ENCODE measurements at places on chromosomes 6 and 20.

DNA sequence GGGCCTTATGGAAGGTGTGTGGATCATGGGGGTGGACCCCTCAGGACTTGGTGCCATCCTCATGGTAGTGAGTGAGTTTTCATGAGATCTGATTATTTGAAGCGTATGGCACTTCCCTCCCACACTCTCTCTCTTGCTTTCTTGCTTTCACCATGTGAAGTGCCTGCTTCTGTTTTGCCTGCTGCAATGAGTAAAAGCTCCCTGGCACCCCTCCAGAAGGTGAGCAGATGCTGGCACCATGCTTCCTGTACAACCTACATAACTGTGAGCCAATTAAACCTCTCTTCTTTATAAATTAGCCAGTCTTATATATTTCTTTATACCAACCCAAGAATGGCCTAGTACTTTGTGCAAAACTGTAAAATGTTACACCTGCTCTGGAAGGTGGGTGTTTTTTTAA lies 396.8 kb upstream of the HS3ST5 start:
- no peak for DNase-seq

DNA sequence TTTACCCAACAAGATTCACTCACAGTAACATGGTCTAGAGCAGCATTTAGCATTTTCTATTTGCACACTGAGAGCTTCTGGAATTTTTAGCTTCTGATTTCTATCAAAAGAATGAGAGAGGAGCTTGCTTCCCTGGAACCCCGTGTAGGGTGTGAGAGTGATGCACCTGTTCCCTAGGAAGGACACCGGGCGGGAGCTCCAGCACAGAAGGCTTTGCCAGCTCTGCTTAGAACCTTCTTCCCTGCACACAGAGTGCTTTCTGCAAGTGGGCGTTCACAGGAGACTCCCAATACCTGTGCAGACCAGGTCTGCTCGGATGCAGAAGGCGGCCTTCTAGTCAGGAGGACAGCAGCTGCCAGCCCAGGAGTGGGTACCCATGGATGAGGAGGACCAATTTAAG lies 217.3 kb downstream of the TBXT start:
- no peak for DNase-seq

DNA sequence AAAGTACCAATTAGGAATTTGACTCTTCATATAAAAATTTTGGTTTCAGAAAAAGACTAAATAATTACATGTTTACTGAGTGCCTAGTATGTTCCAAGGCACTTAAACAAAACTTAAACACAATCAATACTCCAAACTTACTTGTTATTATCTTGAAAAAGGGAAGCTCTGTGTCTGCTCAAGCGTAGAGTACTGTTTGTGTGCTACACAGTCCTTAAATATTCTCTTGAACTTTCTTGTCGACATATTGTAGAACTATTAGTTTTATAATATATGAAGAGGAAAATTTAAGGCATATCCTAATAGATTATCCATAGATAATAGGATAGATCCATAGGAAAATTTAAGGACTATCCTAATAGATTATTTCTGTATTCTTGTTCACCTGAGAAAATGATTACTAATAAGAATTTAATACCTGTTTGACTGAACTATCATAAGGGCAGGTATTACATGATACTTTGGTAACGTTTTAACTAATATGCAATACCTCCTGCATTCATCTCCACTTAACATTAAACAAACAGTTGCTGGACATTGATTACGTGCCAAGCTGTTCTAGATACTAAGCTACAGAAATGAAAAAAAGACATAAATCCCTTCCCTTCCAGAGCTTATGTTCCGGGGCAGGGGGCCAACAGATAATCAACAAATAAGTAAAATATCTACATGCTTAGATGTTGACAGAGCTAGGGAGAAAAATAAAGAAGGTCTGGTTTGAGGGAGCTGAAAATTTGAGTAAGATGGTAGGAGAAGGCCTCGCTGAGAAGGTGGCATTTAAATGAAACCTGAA lies 115.2 kb upstream of the BCLAF1 start:
- no peak for DNase-seq

DNA sequence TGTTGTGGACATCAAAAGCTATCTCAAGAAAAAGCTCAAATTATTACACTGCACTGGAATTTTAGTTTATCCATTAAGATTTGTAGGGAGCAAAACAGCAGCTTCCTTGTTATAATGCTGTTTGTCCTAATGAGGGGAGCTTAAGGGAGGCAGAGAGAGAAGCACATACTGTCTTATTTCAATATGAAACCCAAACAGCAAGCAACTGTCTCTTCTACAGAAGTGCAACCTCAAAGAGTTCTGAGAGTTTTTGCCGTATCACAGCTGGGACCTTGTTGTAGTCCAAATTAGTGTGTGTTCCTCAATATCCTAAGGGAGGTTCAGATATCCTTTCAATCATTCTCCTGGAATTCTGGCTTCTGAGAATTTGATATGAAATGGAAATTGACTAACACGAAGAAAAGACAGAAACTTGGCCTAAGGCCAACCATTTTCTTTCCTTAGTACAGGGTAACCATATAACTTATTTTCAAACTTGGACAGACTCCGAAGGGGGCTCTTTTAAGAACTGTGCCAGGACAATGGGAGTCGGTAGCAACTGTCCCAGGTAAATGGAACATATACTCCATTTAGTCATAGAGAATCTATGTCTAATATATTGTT lies 149.3 kb upstream of the CCN2 start:
- DNase-seq = no peak

- no peak for DNase-seq
Measured at GRCh38 chr20:4782378-4782772, 60.7 kb downstream of the PRND start.

- DNase-seq = no peak
Measured at GRCh38 chr6:25250878-25251277, 28.3 kb upstream of the CARMIL1 start.

DNA sequence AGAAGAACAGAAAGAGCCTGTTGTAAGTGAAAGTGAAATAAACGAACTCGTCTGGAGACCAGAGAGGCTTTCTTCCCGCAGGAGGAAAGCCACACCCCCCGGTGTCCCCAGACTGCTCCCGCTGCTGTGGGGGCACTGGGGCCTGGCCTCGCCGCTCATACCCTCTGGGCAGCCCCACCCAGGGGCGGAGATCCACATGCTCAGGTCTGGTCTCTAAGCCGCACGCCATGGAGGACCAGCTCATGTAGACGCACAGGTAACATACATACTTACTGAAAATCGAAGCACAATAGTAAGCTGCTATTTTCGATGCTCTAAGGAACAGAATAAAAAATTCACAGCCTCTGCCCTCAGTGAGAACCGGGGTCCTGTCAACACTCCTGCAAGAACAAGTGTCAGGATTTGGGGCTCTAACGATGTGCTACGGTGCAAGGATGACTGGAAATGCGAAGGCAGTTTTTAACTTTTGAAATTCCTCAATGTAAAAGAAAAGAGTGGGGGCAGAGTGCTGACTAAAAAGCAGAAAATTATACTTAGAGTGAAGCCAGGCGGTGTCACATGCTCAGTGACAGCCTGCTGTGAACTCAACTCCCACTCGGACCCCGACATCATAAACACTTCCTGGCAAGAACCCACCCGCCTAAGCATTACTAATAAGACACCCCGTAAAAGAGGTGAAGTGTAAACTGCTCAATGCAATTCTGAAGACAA lies 110.5 kb downstream of the IRF4 start:
- no peak for DNase-seq

DNA sequence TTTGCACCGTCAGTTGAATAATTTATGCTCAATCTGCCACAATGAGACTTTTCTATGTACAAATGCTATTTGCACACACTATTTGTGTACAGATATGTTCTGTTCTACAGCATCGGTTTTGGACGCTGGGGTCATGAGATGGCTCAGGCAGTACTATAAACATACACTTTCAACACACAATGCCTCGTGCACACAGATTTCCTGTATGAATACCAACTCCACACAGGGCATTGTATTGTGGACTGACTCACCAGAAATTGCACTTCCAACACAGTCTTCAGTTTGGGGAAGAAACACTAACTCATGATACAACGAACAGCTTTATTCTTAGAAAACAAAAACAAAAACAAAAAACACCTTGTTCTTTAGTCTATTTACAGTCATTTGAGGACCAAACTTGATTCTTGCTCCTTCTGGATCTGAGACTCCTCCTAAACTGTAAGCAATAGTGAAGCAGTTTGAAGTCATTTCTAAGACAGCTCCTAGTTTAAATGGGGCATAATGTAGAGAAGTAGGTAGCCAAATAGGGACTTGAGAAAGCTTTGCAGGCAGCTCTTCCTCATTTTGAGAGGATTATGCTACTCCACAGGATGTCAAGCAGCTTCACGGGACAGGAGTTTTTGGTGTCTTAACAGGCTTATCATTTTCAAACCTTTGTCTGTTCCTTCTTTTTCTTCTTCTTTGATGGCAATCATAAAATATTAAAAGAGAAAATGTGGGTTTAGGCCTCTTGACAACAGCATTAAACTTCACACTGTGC lies 33.7 kb downstream of the GJA10 start:
- DNase-seq = no peak

GRCh38 chr6:18186540-18187250 lies 31.5 kb downstream of the KDM1B start:
- no peak for DNase-seq

DNA sequence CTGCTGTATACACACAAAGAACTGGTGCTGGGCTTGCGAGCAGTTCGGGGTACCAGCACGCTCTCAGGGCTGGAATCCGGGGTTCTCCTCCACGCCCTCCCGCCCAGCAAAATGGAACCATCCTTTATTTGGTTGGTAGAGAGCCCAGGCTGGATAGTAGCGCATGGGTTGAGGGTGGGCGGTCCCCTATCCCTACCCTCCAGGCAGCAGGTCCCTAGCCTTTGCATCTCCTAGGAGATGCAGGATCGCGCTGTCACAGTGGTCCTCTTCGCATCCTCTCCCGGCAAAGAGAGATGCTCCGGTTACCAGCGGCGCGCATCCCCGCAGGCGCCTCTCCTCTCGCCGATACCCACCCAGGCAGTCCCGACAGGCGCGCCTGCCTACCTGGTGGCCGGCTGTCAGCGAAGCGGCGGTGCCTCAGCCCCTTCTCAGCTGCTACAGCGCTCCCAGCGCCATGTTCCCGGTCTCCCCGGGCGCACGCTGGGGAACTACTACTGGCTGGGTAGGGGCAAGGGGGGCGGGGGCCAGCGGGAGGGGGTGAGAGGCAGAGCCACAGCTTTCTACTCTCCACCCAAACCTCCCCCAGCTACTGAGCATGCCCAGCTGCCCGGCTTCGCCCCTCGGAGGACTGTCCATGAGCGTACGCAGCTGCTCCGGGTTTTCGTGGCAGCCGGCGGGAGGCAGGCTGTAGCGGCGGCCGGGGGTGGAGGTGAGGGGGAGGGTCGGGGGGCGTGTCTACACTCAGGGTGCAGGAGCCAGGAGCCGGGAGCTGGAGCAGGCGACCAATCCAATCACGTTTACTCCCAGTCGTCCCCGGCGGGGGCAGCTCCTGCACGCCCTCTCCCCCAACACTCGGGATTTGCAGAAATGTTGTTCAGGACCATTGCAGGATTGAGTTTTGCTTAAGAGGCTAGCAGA lies at the start of gene PAK5:
PAK5 (minus strand) TSS at position 699 of the 918 bp plus-strand sequence. CDS start 194,748 bp downstream, outside the sequence.
- DNase-seq = peak; percentile 78

DNA sequence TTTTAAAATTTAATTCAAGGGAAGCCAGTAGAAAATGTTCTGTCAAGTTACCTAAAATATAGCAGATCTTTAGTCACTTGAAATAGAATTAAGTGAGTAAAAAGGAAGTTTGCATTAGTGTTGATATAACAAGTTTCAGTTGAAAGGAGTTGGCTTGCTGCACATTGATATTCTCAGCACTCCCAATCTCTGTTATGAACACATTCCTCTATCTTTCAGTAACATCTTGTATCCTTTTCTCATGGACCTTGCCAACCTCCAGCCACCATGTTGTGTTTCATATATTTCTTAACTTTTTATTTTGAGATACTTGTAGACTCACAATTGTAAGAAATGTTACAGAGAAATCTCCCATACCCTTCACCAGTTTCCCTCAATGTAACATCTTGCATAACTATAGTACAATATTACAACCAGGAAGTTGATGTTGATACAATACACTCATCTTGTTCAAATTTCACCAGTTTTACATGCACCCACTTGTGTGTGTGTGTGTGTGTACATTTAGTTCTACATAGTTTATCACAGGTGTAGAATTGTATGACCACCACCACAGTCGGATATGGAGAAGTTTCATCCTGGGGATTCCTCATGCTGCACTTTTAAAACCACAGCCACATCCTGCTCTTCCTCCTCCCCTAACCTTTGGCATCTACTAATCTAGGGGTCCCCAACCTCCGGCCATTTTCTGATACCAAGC lies 20.2 kb upstream of the PAQR8 start:
- no peak for DNase-seq

DNA sequence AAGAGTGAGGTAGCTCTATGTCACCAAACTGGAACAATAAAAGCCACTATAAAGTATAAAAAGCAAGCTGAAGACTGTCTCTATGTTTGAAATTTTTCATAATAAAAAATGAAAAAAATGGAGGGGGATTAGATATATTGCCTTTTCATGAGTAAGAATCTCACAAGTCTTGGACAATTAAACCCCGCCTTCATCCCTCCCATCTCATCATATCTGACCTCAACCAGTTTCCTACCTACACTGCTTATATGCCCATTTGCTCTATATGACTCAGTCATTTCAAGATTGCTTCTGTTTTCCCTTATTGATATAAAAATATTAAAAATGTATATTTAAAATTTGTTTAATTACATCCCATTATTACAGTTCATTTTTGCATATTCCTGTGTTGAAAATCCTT lies 2.9 kb upstream of the TRIM39 start:
- DNase-seq = no peak

GRCh38 chr6:155275808-155276480 lies 12.1 kb downstream of the CLDN20 start:
- DNase-seq = no peak

DNA sequence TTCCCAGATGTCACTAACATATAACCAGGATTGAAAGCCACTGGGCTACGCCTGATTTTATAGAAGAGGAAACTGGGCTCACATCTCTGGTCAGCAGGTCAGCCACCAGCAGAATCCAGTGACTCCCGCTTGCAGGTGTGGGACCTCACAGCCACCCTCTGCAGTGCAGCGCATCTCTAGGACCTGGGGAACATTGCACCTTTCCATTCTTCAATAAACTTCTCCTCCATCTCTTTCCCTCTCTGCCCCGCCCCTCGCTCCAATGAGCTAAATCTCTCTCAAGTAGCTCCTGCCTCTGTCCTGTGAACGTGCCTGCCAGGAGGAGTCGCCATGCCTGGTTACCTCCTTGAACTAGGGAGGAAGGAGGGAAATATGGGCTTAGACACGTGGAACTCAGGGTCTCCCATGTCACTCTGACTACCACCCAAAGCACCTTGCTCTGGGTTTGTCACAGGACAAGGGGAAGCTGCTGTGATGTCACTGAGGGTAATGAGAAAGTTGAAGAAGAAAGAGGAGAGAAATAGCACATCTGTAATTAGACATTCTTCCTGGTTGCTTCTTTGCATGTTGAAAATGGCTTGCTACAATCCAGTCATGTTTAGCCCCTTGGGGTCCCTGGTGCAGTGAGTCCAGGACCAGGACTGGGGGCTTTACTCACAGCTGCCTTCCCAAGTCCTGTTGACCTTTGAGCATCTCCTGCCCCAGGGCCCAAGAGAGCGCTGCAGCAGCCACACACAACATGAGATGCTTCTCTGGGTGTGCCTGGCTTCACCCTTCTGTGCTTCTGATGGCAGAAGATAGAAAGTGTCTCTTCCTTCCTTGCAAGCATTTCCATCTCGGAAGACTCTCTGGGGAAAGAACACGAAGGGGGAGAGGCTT lies 469.4 kb downstream of the PREX1 start:
- DNase-seq = no peak

- DNase-seq = no peak
Measured at GRCh38 chr20:14800707-14801425, 463.5 kb upstream of the FLRT3 start.

- DNase-seq = no peak
Measured at GRCh38 chr6:143449714-143450452, 612 bp downstream of the ADAT2 start.

All from iPS DF 6.9 (cell line).